Activated T-cell treated with anti-CD3 and anti-CD28 coated beads for 4 hours (primary cell): ENCODE measurements at places on chromosomes 1 and 21.

DNA sequence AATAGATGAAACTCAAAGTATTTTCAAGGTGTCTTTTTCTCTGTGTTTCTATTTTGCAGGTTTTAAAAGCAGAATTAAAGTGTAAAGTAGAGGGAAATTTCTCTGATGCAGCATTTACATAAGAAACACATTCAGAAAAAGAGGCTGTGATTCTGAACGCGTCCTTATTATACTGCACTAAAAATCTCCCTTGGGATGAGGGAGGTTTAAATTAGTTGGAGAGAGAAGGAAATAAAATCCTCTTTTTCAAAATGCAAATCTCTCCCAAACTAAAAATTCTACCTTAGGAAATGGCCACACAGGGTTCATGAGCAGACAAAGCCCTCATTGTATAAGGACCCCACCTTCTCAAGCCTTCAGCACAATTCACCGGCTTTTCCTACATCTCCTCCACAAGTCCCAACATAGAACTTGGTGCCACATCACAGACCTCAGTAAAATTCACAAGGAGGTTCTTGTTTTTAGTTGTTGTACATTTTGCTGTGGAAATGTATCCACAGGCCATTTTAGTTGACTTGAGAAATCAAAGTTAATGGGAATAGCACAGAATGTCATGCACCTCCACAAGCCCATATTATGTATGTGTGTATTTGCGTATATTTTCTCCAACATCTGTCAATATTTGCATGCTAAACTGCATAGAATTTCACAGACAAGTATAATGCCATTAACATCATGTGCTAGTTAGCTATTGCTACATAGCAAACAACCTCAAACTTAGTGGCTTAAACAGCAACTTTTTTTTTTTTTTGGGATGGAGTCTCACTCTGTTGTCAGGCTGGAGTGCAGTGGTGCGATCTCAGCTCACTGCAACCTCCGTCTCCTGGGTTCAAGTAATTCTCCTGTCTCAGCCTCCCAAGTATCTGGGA lies 59.8 kb downstream of the MAB21L3 start:
- no peak for DNase-seq

GRCh38 chr1:210081494-210081893 lies 143.5 kb downstream of the SYT14 start:
- DNase-seq, result no peak

DNA sequence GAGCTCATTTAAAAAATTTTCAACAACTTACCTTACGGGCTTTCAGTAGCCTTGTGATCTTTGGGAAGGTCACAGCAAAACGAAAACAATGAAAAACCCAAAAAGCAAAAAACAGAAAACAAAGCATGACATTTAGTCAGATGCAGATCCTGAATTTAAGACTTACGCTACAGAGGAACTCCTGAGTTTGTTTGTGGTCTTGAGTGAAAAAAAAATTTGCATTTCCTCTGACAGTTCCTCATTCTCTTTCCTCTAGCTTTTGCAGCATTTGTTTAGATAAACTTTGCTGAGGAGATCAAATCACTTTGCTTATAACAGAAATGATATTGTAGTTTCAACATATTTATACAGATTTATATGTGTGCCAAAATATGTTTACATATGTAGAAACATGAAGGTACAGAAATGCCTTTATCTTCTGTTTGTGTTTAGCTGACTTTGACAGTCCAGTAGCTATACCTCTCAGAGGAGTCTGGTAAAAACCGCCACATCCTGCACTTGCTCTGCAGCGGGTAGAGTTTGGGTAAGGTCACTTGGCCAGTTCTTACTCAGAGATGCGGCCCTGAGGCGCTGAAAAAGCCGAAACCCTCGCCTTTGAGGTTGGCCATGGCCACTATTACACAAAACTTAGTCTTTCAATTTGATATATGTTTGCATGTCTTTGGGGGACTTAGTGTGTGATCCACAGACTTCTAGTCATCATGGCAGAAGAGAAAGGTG lies 142.5 kb downstream of the TNR start:
- no peak for DNase-seq

DNA sequence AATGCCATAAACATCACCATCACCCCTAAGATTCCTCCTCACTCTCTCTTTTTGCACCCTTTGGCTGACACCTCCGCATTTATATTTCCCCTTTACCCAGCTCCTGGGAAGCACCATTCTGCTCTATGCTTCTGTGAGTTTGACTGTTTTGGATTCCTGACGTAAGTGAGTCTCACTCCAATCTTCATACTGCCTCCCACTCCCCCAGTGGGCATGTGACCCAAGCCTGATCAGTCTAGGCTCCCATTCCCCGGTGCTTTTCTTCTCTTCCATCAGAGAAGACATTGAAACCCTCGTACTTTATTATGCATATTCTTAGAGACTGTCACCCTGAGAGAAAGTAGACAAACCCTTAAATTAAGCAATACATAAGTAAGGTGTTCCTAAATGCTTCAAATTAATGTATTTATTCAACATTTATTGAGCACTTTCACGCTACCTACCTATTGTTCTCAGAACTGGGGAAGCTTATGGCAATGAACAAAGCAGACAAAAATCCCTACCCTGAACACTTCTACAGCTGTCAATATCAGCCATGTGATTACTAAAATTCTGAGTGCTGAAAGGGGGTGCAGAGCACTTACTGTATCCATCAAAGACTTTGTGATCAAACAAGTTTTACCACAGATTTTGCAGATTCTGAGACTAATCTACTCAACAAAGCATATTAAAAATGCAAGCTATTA lies 43.4 kb upstream of the DIPK1A start:
- no peak for DNase-seq

DNA sequence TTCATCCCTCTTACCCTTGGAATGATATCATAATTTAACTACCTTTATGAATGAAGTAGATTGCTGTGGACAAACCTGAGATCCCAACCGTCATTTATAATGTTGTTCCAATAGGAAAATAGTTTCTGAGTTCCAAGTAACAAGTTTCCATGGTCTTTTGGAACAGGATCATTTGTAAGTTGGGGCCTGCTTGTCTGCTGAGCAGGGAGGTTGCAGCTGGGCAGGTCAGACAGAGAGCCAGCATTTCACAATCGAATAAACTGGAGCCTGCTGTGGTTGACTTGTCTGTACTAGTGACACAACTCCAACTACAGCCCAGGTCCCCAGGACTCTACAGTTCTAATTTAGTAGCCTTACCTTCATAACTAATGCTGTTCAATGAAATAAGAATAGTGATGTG lies 18.6 kb upstream of the RALGPS2 start:
- DNase-seq, result no peak

GRCh38 chr1:184255560-184255959 lies 131.3 kb upstream of the C1orf21 start:
- DNase-seq, result no peak

GRCh38 chr1:155133799-155134281 lies 1.8 kb upstream of the SLC50A1 start:
- DNase-seq, result no peak

DNA sequence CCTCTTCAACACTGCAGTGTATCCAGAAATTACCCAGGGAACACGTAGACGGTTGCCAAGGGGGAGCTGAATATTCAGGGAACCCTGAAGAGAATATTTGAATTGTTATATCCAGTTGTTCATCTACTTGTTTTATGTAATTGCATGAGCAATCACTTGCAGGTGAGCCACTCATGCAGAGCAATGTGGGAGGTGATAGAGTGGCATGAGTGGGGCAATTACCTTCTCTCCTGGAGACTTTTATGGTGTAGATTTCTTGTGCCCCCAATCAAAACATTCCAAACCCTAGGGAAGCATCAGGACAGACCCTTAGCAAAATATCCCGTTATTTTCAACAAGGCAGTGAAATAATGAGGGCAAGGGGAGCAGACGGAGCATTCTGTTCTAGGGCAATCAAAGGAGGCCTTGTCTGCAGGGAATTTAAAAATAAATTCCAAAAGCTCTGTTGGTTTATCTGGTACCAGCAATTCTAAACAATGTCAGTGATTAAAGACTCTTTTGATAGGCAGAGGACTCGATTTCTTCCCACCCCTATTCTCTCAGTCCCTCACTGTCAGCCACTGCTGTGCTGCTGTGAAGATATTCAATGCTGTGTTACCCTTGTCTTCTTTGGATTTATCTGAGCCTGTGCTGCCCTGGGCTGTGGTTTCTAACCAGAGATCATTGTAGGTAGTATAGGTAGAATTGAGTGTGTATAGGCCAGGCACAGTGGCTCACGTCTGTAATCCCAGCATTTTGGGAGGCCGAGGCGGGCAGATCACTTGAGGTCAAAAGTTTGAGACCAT lies 180.2 kb upstream of the MAP1LC3C start:
- DNase-seq, result no peak

- no peak for DNase-seq
These were observed 52.0 kb upstream of the COA6 start for GRCh38 chr1:234321231-234321630.

- peak; percentile 52 for DNase-seq
These were observed 6.6 kb upstream of the PEX19 start for GRCh38 chr1:160291248-160292220.
